Aorta (tissue), 5 donors: ENCODE measurements at places on chromosomes 5 and 9. TPM values are rescaled to one million over a fixed set of nuclear protein-coding genes. Genes with fewer than 3 reads are reported as not detected.

The NR2F1 gene
- 10.0 TPM for total RNA-seq

The ADCY2 gene
- total RNA-seq, result 7.1 TPM

GRCh38 chr9:32735476-32735875, 47.9 kb upstream of the TMEM215 start:
- no peak for DNase-seq

DNA sequence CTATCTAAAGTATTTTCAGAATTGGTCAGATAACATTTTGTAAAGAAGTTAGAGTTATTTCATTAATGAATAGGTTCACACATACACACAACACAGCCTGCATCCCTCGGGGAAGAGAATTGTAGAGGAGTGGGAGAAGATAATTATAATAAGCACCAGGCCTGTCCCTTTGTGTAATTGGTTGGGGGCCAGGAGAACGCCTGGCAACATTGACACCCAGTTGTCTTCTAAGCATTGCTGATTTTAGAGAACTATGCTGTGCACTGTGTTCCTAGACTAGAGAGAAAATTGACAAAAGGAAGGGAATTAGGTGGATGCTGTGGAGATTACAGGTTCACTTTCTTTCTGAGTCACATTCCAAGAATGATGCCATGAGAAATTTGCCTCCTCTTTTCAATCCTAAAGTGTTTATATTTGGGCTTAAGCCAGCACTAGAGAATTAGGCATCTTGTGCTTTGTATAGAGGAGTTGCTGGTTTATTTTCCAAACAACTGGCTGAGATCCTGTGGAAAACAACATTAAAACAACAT, 247.6 kb downstream of the COX7C start:
- no peak for DNase-seq

DNA sequence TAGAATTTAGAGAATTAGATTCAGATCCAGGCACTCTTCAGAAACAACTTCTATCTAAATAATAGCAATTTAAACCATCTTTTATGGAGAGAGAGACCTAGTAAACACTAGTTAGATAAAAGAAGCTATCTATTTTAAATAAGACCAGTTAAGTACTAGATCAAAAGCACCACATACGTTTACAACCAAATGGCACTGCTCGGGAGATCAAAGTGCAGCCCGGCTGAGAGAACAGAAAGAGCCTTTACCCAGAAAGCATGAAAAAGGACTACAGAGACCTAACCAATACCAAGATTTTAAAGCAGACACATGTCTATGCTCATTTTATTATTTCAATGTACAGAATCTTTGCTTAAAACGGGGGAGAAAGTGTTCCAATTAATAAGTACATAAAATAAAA, 30.8 kb downstream of the LIX1 start:
- no peak for DNase-seq

DNA sequence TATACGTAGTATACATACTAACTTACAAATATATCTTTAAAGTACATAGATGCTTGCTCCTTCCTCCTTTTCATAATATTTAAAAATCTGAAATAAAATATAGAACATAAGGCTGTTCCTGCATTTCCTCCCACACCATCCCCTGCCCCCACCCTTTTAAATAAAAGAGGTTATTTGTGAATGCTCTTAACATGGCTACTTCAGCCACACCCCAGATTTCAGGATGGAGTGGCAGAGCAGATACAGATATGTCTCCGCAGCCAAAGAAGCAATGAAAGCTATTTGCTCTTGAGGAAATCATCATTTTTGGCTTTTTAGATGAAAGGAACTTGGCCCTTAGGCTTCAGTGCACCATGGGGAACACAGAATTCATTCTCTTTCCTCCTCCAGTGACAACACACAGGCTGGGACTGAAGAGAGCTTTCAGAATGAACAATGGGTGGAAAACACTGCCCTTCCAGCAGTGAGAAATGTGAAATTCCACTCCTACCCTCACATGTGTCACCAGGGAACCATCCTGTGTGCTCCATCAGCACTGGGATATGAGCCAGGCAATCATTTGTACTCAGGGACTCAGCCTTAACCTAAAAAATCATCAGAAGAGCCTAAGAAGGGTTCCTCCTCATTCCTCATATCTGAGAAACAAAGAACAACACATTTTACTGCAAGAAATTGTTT, 134.3 kb downstream of the PPP2R2B start:
- no peak for DNase-seq

The ERGIC1 gene
- total RNA-seq, result 135 TPM

GRCh38 chr5:6758236-6758635, 45.0 kb downstream of the TENT4A start:
- DNase-seq, result no peak

The PCDHA1 gene
- total RNA-seq, result not detected

- DNase-seq, result peak; percentile 28
These were observed 78.4 kb downstream of the NDFIP1 start for GRCh38 chr5:142186857-142187594.

DNA sequence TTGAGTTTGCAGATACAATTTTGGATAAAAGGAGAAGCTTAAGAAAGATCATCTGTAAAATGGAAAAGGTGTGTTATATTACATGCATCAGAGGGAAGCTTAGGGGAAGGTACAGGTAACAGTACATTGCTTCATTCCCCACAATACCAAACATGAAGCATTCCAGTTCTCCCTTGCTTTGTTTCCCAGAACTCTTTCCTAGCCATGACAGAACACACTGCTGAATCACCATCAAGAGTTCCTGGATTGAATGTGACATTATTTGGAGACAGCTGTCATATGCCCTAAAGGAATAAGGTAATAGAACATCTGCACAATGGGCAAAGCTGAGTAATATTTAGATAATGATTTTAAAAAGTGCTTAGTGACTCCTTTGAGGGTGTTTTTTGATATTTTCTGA, 303.5 kb upstream of the ST8SIA4 start:
- DNase-seq, result no peak

GRCh38 chr5:131245948-131246347, 17.9 kb upstream of the CDC42SE2 start:
- DNase-seq, result no peak

GRCh38 chr5:470961-471749, 28.2 kb downstream of the EXOC3 start:
- peak; percentile 62 for DNase-seq

DNA sequence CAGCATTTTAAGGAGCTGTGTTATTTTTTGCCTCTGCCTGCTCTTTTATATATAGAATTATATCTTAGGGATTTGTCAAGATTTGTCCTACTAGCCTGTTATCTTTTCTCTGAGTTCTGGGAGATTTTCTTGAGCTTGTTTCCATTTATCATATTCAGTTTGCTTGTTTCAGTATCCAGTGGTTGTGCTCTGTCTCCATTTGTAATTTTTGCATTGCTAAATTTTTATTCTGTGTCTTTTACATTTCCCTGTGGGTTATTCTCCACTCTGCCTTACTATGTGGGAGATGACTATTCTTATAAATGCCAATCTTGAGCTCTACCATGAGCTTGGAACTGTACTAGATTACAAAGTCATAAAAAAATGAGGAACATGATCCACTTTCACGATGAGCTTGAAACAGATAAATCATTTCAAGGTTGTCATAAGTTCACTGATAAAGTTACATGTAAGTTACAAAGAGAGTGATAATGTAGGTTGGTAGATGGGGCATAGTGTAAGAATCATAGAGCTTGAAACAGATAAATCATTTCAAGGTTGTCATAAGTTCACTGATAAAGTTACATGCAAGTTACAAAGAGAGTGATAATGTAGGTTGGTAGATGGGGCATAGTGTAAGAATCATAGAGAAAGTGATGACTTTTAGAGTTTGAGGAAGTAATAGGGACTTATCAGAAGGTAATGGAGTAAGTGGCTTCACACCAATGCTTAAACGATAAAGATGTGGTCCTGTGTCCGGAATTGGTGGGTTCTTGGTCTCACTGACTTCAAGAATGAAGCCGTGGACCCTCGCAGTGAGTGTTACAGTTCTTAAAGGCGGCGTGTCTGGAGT, 287.3 kb downstream of the ADGRV1 start:
- no peak for DNase-seq

The FABP6 gene
- total RNA-seq, result not detected

- DNase-seq, result peak; percentile 66
These were observed 617 bp downstream of the PPP6C start for GRCh38 chr9:125189011-125189360.

GRCh38 chr5:125171641-125172040, 425.2 kb upstream of the ZNF608 start:
- no peak for DNase-seq

DNA sequence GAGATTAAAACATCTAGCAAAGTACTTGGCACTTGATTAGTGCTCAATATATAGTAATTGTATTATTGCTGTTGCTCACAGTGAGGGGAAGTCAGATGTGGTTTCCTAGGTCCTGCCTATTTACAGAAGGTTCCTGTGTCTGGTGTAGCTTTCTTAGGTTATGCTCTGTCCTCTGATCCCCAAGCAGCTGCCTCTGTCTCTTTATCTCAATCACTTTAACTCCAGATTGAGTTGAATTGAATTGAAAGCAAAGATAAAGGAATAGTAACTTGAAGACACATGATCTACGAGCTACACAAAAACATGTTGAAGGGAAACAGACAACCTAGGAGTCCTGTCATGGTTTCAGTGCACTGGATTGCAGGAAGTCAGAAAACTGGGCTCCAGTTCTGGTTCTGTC, 113.9 kb upstream of the ADAMTSL1 start:
- DNase-seq, result no peak
